Right renal pelvis (tissue), 4 donors: ENCODE measurements at places on chromosomes 1 and 21. TPM values are rescaled to one million over a fixed set of nuclear protein-coding genes. Genes with fewer than 3 reads are reported as not detected.

PEX11B gene
- polyA plus RNA-seq = 64.8 TPM

GRCh38 chr1:245195398-245195797 is 40.6 kb downstream of the KIF26B start:
- DNase-seq = no peak

DNA sequence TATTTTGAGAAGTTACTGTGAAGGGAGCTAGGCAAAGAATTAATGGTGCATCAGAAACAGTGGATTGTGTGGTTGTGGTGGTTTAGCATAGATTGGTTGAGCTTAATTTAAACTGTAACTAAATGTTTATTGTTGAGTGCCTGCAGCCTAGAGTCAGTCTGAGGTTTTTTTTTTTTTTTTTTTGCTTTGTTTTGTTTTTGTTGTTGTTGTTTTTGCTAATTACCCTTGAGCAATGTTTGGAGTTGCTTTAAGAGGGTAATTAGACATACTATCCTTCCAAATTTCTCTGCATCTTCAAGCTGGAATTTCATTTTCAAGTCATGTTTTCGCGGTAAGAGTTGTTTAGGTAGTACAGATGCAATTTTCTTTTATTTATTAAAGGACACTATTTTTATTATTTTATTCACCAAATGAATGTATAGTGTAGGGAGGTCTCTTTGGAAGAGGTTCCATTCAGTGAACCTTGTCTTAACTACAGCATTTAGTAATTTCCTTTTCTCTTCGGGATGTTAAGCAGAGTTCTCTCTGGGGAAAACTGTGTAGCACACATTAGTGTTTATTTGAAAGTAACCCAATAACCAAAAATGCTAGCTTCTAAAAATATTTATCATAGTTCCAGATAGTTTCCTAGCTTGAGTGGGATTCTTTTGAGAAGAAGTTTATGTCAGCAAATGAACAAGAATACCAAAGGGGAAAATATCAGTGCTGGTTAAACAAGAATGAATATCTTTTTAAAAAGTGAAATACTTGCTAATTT is 82.3 kb downstream of the CLIC4 start:
- no peak for DNase-seq

GRCh38 chr1:82160036-82160435 is 359.3 kb downstream of the ADGRL2 start:
- DNase-seq = no peak

TESK2 gene
- 7.4 TPM for polyA plus RNA-seq

DNA sequence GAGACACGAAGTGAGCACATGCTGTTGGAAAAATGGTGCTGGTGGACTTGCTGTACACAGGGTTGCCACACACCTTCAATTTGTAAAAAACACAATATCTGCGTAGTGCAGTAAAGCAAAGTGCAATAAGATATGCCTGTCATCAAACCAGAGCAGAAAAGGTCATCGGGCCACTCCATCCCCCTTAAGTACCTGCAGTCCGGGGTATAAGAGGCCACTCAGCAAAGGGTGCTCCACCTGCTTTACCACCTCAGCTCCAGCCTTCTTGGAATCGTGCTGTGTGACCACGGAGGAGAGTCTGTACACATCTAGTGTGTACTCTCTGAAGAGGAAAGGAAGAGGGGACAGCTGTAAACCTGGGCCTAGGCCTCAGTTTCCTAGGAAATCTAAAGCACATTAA is 10.9 kb downstream of the YARS1 start:
- no peak for DNase-seq

DNA sequence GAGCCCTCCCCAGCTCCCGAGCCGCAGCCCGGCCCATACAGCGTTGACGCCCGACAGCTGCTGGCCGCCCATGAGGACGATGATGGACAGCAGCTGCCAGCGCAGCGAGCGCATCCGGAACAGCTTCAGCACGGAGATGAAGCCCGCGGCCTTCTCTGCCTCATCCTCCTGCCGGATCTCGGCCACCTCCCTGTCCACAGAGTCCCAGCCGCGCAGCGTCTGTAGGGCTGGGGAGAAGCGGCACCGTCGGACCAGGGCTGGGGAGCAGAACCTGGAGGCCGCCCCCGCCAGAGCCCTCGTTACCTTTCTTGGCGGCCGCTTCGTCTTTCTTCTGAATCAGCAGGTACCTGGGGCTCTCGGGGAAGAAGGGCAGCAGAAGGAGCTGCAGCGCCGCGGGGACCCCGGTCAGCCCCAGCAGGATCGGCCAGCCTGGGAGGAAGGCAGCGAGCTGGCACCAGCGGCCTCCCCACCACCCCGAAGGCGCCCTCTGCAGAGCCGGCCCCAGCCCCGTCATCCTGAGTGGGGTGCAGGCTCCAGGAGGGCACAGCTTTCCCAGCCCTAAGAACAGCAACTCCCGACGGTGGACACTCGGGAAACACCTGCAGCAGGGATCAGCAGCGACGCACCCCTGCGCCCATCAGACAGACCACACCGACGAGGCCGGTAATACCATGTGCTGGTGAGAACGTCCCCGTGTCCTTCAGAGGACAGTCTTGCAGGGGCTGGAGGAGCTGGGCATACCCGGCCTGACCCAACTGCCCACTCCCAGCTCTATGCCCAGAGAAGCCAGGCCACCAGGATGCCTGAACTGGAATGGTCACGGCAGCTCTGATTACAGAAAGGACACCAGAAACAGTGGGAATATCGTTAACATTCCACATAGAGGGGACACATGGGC is 13.8 kb upstream of the SLC2A7 start:
- DNase-seq = no peak
